ENCODE measurements at places on chromosomes 2 and 18.

- no peak for DNase-seq
These were observed 87.1 kb upstream of the SLC66A3 start for GRCh38 chr2:11068079-11068741.

- no peak for DNase-seq
These were observed 179.1 kb upstream of the SH3BP4 start for GRCh38 chr2:234772733-234773060.

DNA sequence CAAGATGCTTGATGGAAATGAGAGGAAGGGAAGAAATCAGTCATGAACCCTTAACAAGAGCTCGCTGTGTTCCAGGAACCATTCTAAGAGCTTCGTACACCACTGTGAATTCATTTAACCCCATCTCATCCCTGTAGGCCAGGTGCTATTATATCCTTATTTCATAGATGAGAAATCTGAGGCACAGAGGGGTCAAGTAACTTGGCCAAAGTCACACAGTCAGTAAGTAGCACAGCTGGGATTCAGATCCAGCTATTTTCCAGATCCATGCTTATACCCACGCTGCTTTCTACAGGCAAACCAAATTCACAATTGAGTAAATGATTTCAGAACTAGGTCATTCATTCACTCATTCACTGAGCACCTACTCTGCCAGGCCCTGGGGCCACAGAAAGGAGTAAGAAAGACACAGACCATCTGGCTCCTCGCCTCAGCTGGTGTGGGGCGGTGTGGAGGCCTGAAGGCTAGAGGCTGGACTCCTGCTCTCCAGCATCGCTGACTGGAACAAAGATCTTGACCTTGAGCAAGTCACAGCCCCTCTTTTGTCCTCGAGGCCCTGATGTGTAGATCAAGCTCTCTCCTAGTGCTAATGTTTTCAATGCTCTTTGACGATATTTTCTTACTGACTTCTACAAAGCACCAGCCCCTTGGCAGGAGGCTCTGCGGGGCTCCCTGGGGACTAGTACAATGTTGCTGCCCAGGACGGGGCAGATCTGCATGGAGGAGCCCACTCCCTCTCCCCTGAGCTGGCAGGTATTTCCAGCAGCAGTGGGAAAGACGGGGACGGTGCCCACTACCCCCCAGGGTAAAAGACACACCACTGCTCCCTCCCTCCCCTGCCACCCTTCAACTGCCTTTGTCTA is 26.5 kb downstream of the STEAP3 start:
- no peak for DNase-seq

GRCh38 chr2:25251422-25252273 is 83.3 kb upstream of the POMC start:
- no peak for DNase-seq
